Activated T-cell treated with anti-CD3 and anti-CD28 coated beads, Interleukin-2, amount 50 U/mL, for 48 hours (primary cell): ENCODE measurements at places on chromosomes 4 and X.

GRCh38 chr4:7190691-7191545 lies 1.4 kb upstream of the SORCS2 start:
- DNase-seq, result no peak

- DNase-seq, result no peak
Measured at GRCh38 chr4:150173982-150174398, 95.7 kb downstream of the DCLK2 start.

DNA sequence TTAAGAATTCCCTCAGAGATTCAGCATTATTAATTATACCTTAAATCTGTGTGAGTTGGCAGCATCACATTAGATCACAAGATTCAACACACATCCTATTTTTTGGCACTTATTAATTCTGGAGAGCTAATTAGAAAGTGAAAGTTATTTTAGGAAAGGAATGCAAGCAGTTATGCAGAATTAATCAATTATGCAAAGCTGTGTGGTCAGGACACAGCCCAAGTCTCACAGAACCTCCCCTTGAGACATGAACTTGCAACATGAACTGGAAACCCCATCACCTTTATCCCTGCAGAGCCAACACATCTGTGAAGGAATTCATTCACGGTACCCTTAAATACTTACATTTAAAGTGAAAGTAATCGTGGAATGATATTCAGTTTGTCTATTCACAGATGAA lies 80.5 kb downstream of the TSPAN5 start:
- no peak for DNase-seq

DNA sequence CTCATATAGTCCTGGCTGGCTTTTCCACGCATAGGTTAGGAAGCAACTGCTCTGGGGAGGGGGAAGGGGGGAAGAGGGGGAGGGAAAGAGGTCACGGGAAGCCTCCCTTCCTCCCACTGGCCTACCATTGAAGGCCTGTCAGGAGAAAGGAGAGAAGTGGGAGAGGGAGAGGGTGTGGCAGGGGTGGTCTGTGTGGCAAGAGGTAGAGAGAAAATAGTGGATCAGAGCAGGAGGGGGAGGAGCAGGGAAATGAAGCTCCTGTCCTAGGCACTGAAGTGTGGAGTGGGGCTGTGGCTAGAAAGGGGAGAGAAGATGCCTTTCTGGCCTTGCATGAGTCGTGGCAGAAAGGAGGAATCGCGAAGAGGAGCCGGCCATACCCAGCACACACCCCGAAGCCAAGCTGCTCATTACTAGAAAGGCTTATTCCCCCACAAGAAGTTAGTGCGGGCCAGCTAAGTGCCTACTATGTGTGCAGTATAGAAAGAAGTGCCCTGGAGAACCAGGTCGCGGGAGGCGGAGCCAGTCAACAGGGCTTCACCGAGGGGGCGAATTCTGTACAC lies 1.1 kb upstream of the TMEM164 start:
- DNase-seq, result no peak

DNA sequence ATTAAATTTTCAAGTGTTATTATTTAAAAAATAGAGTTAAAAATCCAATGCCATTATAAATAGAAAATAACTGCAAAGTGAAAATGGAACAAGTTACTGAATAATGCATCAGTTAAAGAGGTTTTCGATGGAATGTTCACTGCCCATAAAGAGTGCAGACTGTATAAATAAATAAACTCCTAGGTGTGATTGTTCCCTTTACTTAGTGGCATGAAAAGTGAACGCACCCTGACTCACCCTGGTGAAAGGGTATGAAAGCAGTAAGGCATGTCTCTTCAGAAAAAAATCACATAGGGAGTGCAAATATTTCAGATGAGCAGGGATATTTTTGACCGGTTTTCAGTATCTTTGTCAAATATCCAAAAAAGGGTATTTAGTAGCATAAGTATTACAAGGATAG lies 387.8 kb downstream of the DCAF12L2 start:
- DNase-seq, result no peak

- no peak for DNase-seq
Measured at GRCh38 chrX:11458170-11458569, 165.0 kb downstream of the AMELX start.

DNA sequence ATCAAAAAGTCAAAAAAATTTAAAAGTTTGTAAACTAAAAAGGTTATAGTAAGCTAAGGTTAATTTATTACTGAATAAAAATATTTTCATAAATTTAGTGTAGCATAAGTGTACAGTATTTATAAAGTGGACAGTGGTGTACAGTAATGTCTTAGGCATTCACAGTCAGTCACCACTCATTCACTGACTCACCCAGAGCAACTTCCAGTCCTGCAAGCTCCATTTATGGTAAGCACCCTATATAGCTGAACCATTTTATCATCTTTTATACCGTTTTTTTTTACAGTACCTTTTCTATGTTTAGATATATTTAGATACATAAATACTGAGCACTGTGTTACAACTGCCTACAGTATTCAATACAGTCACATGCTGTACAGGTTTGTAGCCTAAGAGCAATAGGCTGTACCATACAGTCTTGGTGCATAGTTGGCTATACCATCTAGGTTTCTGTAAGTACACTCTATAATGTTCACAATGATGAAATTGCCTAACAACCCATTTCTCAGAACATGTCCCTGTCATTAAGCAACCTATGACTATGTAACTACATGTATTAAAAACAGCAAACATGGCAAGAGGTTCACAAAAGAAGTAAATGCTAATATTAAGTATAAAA lies 18.6 kb downstream of the ACSL4 start:
- DNase-seq, result no peak

DNA sequence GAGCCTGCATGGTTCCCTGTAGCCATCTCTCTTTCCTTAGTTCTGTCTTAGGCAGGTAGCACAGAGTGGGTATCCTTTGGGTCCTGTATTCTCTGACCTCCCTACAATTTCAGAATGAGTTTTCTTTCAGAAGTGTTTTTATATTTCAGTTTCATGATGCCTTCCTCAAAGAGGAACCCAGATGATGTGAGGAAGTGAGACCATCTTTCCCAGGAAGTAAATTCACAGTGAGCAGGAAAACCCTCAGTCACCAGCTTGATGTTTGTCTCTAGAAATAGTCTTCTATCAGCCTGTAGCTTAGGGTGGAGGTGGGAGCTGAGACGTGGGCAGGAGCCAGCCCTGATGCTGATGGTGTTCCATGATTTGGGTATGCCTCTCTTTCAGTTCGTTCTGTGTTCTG lies 16.9 kb downstream of the PLAC1 start:
- no peak for DNase-seq

DNA sequence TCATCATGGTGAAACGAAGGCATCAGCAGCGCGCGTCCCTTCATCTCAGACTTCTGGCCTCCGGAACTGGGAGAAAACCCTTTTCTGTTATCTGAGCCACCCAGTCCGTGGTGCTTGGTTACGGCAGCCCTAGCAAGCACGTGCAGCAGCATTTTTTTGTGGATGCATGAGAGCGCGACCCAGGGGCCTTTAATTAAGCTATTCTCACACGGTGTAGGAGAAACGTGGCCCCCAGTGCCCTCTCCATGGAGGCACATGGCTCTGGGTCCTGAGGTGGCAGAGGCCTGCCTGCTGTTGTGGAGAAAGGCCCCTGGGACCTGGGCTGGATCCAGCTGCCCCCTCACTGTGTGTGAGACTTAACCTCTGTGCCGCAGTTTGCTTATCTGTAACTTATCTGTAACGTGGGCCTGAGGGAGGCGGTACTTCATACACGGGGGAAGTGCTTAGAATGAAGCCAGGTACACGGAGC lies 9.5 kb downstream of the CLCN4 start:
- DNase-seq, result no peak
